ENCODE measurements at places on chromosomes 12 and 14.

- peak; percentile 41 for DNase-seq
Observed at GRCh38 chr14:72420749-72421474, 473.0 kb downstream of the DPF3 start.

- DNase-seq: no peak
Observed at GRCh38 chr14:31047503-31047902, 21.3 kb upstream of the STRN3 start.

GRCh38 chr14:68808696-68809480 lies 16.0 kb upstream of the ZFP36L1 start:
- DNase-seq: no peak

DNA sequence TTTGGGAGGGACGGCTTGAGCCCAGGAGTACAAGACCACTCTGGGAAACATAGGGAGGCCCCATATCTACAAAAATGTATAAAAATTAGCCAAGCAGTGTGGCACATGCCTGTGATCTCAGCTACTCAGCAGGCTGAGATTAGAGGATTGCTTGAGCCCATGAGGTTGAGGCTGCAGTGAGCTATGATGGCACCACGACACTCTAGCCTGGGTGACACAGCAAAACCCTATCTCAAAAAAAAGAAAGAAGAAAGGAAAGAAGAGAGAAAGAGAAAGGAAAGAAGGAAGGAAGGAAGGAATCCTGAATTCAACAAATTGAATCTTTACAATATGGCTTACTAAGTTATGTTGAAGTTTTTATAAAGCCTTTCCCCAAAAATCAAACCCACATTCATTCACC lies 2.1 kb downstream of the KIF21A start:
- DNase-seq: no peak

GRCh38 chr14:106062502-106063272 lies 536.3 kb downstream of the TMEM121 start:
- DNase-seq: no peak

GRCh38 chr12:7758766-7759140 lies 6.3 kb upstream of the NANOGNB start:
- DNase-seq: no peak

- DNase-seq: no peak
Observed at GRCh38 chr12:5318874-5319273, 113.0 kb upstream of the NTF3 start.

DNA sequence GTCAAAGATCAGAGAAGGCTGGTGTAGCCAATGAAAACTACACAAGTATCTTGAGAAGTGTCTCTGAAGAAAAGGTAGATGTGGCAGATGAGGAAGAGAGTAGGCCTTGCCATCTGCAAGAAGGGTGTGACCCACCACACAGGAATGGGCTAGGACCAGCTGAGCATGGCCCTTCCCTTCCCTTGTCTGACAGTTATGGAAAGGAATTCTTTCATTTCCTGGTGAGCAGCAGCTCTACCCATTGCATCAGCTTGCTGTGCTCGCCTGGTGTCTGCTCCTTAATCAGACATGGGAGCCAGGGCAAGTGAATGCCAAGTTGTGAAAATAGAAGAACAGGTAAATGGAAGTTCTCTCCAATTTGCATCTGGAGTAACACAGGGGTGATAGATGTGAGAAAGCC lies 145.2 kb upstream of the KRR1 start:
- DNase-seq: no peak

- no peak for DNase-seq
Observed at GRCh38 chr12:130576371-130576816, 139.7 kb downstream of the RIMBP2 start.

DNA sequence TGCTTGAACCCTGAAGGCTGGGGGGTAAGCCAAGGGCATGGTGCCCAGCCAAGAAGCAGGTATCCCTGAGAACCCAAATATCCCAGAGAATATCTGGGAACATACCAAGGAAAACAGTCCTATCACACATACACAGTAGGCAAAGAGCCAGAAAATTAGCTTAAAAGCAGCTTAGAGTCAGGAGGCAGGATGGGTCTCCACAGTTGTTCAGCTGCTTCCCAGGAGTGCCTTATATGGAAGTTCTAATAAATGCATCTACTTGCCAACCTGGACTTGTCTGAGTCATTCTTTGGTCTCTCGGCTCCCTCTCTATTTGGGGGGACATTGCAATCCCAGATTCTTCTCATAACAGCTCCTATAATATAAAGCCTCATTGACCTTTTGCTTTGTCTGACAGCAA lies 9.0 kb upstream of the GPR135 start:
- no peak for DNase-seq

DNA sequence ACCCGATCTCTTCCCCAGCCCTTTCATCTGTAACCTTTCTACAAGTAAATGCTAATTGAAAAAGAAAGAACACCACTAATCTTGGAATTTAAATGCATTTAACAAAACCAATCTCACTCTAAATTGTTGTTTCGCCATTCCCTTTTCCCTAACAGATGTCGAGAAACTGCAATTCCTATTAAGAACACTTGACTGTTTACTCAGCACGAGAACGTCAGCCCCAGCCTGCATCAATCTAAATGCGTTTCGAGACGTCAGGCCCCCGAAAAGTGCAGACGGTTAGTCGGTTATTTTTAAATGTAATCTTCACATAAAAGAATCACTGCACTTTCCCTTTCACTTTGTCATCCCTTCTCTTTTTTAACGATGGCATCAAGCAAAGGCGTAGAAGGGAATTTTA lies 837.6 kb downstream of the VRK1 start:
- DNase-seq: no peak

- DNase-seq: no peak
Observed at GRCh38 chr14:20428802-20429201, 7.2 kb downstream of the KLHL33 start.

GRCh38 chr12:27052176-27052575 lies 29.8 kb downstream of the MED21 start:
- DNase-seq: no peak

DNA sequence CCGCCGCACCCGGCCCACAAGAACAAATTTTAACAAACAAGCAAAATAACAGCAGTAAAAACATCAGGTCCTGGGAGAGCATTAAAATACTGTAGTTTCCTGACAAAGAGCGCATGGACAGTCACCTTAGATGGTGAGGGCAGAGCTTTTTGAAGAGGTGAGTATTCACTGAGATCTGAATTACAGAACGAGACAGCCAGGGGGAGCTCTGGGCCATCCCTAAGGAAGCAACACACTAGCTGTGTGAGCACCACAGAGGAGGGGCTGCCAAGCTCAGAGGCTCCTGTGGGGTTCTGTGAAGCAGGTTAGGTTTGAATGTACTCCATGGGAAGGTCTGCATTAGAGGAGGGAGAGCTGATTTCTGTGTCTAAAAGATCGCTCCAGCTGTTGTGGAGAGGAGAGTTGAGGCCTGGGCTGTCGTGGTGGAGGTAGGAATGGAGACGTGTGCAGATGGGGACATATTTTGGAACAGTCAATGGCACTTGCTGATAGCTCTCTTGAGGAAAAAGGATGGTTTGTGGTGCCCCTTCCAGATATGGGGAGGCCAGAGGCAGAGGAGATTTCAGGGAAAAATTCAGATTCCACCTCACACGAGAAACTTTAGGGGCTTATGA lies 72.9 kb downstream of the TRAFD1 start:
- DNase-seq: peak; percentile 21

GRCh38 chr14:68416171-68416570 lies 376.7 kb downstream of the ZFP36L1 start:
- DNase-seq: no peak

GRCh38 chr14:56660677-56661389 lies 81.2 kb downstream of the TMEM260 start:
- no peak for DNase-seq

- DNase-seq: no peak
Observed at GRCh38 chr12:80954857-80955520, 17.3 kb upstream of the LIN7A start.

DNA sequence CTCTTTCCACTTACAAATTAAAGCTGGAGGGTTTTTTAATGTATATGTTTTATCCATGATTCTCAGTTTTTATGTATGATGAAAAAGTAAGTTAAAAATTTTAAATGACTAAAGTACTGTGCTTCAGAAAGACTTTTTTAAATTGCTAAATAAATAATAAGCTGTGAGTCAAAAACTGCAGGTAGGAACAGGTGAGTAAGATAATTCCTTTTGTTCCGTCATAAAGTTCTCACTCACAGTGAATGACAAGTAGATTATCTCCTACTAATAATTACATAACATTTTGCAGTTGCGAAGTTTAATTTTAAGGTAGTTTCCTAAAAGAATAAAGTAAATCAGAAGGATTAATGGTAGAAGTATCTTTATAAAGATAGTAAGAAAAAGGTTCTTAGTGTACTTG lies 78.0 kb downstream of the PRKCH start:
- no peak for DNase-seq

DNA sequence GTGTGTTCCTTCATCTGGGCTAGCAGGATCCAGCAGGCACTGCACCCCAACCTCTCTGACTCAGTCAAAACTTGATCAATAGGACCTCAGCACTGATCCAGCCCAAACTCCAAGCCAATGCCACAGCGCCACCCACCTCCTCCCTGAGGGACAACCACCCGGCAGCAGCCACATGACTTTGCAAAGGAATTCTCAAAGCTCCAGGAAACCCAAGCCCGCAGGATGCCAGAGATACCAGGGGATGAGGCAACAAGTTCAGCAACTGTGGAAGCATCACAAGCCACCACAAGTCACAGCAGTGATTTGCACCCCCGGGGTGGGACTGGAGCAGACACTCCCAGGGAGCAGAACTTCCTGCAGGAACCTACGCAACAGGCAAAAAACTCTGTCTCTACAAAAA lies 37.3 kb downstream of the ACTN1 start:
- DNase-seq: no peak

GRCh38 chr14:75896341-75896740 lies 85.5 kb downstream of the TGFB3 start:
- no peak for DNase-seq

- no peak for DNase-seq
Observed at GRCh38 chr14:78316786-78317185, 146.6 kb downstream of the NRXN3 start.

DNA sequence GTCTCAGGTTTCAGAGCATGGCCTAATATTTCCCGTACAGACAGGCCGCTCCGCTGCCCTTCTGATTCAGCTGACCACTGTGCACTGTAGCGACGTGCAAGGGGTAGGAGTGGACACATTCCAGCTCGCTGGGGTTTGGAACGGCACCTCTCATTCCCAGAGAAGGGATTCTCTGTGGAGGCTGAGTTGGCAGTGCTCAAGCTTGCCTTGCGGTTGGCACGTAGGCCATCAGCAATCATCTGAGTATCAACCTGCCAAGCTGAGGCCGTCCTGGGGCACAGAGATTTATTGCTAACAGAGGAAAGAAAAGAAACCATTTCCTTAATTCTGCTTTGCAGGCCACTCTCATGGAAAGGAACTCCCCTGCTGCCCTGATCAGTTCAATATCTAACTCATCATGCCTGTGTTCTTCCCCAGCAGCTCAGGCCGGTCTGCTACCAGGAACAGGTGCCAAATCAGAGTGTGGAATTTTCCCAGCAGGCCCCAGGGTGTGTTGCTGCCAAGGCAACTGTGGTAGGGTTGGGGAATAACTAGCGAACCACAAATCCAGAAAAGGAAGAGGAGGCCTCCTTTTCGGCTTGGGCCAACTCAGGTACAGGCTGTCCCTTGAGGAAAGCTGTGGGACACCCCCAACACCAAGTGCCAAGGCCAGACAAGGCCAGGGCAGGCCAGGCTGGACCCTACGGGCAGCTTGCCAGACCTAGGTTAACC lies 92.5 kb downstream of the SSPN start:
- no peak for DNase-seq

DNA sequence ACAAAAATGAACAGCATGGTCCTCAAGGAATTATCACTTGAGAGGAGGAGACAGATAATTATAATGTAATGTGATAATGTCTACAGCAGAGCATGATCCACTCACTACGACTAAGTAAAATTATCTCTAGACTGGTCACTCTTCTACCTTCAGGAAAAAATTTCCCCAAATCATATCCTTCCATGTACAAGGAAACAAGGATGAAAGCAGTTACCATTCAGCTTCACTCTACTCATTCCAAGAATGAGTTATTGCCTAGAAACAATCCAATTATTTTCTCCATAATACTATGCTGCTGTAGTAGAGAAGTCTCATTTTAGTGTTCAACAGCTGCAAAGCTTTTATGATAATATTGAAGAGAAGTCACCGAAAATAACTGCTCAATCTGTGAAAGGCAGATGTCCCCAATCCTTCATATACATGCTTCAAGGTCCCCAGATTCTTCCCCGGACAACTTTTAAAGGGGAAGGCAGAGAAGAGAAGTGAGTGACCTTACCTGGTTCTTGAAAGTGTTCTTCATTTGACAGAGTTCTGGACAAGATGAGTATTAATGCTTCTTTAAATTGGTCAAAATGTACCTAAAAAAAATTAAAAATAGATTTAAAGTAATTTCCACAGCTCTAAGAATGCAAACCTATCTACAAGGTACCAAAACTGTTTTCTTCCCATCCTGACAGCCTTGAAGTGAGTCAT lies 24.6 kb downstream of the NIN start:
- no peak for DNase-seq

DNA sequence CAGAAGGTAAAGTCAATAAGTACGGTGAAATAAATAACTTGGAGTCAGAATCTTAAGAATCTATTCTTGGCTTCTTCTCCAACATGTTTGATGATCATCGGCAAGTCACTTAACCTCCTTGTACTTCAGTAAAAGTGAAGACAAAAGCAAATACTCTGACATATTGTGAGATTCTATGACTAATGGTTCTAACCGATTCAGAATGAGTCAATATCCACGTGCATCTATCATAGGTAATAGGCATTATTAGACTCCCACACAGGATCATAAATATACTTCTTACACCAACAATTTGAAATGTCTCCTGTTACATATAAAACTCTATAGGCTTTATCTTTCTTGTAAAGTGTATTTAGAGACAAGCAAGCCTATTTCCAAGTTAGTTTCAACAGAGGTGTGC lies 144.4 kb upstream of the ATXN7L3B start:
- DNase-seq: no peak

DNA sequence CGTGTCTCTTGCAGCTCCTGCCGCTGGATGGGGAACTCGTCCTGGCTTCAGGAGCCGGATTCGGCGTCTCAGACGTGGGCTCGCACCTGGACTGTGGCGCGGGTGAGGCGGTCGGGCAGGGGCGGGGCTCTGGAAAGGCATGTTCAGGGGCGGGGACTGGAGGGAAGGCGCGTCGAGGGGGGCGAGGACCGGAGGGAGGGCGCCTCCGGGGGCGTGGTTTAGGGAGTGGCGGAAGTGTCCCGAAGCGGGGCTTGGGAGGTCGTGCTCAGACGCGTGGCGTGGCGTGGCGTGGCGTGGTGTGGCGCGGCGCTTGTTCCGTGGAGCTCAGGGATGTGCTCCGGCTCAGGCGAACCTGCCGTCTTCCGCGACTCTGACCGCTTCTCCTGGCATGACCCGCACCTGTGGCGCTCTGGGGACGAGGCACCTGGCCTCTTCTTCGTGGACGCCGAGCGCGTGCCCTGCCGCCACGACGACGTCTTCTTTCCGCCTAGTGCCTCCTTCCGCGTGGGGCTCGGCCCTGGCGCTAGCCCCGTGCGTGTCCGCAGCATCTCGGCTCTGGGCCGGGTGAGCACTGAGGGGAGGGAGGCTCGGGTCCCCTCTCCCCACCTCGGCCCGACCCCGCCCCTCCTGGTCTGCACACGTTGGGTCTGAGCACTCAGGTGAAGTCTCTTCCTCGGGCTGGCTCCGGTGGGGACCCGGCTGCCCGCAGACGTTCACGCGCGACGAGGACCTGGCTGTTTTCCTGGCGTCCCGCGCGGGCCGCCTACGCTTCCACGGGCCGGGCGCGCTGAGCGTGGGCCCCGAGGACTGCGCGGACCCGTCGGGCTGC lies 6.2 kb downstream of the AMN start:
- DNase-seq: peak; percentile 47

Measured in NCI-H526 treated with DMSO at 0.1 percent for 48 hours (cell line).